ENCODE measurements at places on chromosomes 5 and 9. TPM values are rescaled to one million over a fixed set of nuclear protein-coding genes. Genes with fewer than 3 reads are reported as not detected.

The ANGPTL2 gene
- total RNA-seq: 14.1 TPM

The POLR3G gene
- 16.7 TPM for total RNA-seq

The SPINK7 gene
- not detected for total RNA-seq

The RBM27 gene
- total RNA-seq: 11.6 TPM

The OR1J4 gene
- total RNA-seq: not detected

The PPP2R2B gene
- 0.27 TPM for total RNA-seq

The FOXD4L6 gene
- not detected for total RNA-seq

The TMEM203 gene
- 36.2 TPM for total RNA-seq

The WDR38 gene
- total RNA-seq: not detected

The C9orf40 gene
- total RNA-seq: 10.4 TPM

The SPATA31D1 gene
- total RNA-seq: not detected

The ANAPC2 gene
- total RNA-seq: 17.6 TPM

The CNTNAP3B gene
- 22.2 TPM for total RNA-seq

The TMEM215 gene
- not detected for total RNA-seq

The PCDHB4 gene
- 0.10 TPM for total RNA-seq

The PAPPA gene
- total RNA-seq: 0.25 TPM

The MIER3 gene
- total RNA-seq: 7.2 TPM

The ORM2 gene
- not detected for total RNA-seq

The LCP2 gene
- total RNA-seq: 9.4 TPM

The IFNB1 gene
- 0.13 TPM for total RNA-seq

The HNRNPAB gene
- 191 TPM for total RNA-seq

The INSL6 gene
- total RNA-seq: not detected

Data from mammary microvascular endothelial cell (primary cell).